MM.1S (cell line): ENCODE measurements at places on chromosomes 11 and 22.

GRCh38 chr11:17171343-17171742 is 36.4 kb downstream of the PIK3C2A start:
- DNase-seq = no peak

GRCh38 chr11:61910187-61911127 is 6.9 kb downstream of the RAB3IL1 start:
- DNase-seq = no peak

DNA sequence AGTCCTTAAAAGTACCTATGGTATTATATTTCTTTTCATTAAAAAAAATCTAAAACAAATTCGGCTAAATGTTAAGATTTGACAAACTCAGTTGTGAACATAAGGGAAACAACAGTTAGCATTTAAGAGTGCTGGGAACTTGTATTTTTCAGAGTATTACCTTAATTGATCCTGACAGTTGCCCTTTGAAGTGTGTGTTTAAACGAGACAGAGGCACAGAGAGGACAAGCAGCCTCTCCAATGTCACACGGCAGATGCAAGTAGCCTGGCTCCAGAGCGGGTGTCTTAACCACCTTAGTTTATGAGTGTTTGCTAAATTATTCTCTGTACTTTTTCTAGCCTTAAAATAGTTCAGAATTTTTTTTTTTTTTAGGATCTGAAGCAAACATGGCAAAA is 80.9 kb downstream of the TIMP3 start:
- DNase-seq = no peak

- DNase-seq = no peak
Measured at GRCh38 chr11:130068546-130068985, 1.1 kb upstream of the APLP2 start.

GRCh38 chr11:1087961-1088926 is 13.6 kb downstream of the MUC2 start:
- DNase-seq = no peak

GRCh38 chr22:47606426-47606825 is 844.0 kb downstream of the TBC1D22A start:
- DNase-seq = no peak

DNA sequence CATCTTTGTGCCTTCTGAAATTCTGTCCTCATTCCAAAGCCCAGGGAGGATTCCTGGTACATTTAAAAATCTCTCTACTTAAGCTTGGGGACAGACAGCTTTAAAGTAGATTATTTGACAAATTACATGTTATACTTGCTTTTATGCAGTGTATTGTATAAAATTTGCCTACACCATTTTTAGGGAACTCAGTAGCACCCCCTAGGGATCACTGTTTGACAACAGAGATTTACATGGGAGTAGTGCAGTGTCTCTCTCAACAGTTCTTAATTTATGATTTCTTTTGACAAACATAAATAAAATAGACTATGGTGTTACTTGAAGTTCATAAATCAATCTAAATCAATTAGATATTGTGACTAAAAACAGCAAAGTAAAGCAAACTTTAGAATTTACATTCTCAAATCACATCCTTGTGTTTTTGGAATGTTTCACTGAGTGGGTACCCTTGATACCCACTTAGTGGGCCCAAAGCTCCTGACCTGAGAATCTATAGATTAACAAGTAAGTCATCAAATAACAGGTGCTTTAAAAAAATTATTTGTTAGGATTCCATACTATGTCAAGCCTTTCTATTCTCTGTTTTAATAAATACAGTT is 428.8 kb downstream of the DYNC2H1 start:
- no peak for DNase-seq

- DNase-seq = no peak
Measured at GRCh38 chr22:47808236-47808635, 1045.8 kb downstream of the TBC1D22A start.

DNA sequence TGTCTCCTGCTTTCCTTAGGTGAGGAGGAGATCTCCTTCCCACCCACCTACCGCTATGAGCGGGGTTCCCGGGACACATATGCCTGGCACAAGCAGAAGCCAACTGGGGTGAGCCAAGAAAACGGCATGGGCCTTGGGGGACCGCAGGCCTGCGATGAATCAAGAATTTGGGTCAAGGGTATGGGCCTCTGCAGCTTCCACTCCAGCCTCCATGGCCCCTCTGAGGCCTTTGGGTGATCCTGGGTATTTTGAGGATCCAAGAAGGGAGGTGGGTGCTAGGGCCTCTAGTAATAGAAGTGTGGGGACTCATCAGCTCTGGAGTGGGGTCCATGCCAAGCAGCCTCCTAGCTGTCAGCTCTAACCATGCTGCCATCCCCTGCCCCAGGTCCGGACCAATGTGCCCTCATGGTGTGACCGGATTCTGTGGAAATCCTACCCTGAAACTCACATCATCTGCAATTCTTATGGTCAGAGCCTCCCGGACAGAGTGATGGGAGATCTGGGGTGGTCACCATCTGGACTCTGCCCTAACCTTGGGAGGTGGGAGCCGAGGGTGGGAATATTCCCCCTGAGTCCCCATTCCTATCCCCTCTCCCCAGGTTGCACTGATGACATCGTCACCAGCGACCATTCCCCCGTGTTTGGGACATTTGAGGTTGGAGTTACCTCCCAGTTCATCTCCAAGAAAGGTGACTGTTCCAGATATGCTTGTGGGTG is 8.6 kb downstream of the INPPL1 start:
- no peak for DNase-seq

GRCh38 chr11:46112961-46113607 is 8.2 kb downstream of the PHF21A start:
- DNase-seq = peak; percentile 61

GRCh38 chr22:28923826-28924732 is 40.7 kb downstream of the ZNRF3 start:
- DNase-seq = no peak

- no peak for DNase-seq
Measured at GRCh38 chr22:45804986-45805325, 133.3 kb downstream of the ATXN10 start.

DNA sequence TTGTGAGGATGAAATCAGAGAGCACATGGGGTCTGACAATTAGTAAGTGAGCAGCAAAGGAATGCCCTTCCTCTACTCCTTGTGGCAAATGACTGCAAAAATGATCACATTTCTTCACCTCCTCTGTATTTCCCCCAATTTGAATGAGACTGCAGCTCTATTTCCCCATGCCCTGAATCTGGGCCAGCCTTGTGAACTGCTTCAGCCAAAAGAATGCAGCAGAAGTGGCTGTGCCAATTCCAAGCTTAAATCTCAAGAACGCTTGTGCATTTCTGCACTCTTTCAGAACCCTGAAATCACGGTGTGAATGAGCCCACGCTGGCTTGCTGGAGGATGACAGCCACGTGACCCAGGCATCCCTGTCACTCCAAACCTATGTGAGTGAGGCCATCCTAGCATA is 9.9 kb downstream of the SLC43A3 start:
- no peak for DNase-seq

DNA sequence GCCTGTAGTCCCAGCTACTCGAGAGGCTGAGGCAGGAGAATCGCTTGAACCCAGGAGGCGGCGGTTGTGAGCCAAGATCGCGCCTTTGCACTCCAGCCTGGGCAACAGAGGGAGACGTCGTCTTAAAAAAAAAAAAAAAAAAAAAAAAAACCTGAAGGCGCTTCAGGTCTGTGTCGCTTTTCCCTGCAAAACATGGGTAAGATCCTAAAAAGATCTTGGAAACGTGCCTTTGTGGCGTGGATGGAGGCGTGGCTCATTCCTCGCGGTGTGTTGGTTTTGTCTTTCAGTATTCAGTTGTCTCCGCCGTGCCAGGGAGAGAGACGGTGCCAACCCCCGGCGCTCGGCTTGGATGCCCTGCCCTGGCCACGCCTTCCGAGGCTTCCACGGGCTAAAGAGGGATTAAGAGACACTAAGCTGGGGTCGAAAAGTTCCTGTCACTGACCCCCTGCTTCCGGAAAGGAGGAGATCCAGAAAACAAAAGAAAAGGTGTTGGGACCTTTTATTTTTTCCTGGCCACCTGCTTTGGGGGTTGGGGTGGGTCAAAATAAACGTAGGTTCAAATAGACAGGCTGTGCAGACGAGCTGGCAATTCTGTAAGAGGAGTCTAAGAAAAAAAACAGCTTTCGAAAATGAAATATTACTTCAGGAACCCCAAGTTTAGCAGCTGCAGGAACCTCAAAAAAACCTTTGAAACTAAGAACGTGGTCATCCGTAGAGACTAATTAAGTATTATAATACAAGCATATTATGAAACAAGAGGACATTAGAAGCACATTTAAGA is 1.1 kb upstream of the SLC35F2 start:
- DNase-seq = peak; percentile 80
